IMR-90 (cell line): ENCODE measurements at places on chromosomes 12 and 14. TPM values are rescaled to one million over a fixed set of nuclear protein-coding genes. Genes with fewer than 3 reads are reported as not detected.

- H3K27ac ChIP-seq: no peak overlapping the region
- no peaks in the 10 kb centered on the region for H3K4me1 ChIP-seq
- peaks cover 6% of the 10 kb centered on the region for H3K27me3 ChIP-seq
- H3K36me3 ChIP-seq: no peaks in the 10 kb centered on the region
- H3K4me3 ChIP-seq: no peak overlapping the region
- DNase-seq: no peak
Measured at GRCh38 chr12:107362960-107363359, 269.6 kb upstream of the CRY1 start.

DNA sequence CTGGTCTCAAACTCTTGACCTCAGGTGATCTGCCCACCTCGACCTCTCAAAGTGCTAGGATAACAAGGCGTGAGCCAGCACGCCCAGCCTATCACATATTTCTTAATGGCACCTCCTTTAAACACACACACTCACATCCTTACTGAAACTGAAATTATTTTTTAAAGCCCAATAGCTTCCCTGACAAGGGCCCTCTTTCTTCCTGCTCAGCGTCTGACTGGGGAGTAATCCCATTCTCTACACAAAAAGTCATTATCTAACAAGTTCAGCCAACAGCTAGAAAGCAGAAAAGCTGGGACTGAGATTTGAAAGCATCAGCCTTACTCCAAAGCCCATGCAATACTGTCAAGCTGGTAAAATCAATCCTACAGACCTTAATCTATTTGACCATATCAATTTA is 10.0 kb upstream of the AICDA start:
- no peaks in the 10 kb centered on the region for H3K4me1 ChIP-seq
- no peak for DNase-seq
- H3K4me3 ChIP-seq: no peak overlapping the region
- H3K27ac ChIP-seq: no peak overlapping the region

DNA sequence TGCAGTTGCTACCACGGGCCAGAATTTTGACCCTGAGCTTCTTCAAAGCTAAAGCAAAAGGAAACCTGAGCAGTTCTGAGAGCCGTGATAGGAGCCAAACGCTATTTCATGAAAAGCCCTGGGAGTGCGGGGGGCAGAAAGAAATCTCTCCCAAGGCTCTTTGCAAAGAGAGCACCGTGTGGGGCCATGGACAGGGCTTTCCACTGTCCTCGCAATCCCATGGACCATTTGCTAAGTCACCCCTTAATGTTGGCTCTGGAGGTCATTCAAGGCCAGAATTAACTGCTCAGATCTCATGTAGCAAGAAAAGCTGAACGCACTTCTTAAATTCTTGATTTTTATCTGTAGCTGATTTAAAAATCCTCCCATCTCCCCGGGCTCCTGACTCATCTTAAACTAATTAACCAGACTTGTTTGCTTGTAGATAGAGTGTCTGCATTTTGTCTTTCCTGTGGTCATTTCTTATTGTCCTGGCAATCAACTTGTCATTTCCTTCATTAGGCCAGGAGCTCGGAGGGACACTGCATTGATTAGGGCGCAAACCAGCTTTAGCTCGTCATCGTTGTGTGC is 24.8 kb downstream of the CLSTN3 start:
- H3K27me3 ChIP-seq: no peaks in the 10 kb centered on the region
- no peak overlapping the region for H3K27ac ChIP-seq
- no peaks in the 10 kb centered on the region for H3K4me1 ChIP-seq
- H3K36me3 ChIP-seq: peaks cover 29% of the 10 kb centered on the region
- no peak overlapping the region for H3K4me3 ChIP-seq
- no peak for DNase-seq

GRCh38 chr14:51849097-51849496 is 11.3 kb upstream of the GNG2 start:
- H3K4me3 ChIP-seq: no peak overlapping the region
- H3K36me3 ChIP-seq: no peaks in the 10 kb centered on the region
- H3K27me3 ChIP-seq: no peaks in the 10 kb centered on the region
- H3K4me1 ChIP-seq: peaks cover 9% of the 10 kb centered on the region
- DNase-seq: peak; percentile 51
- H3K27ac ChIP-seq: no peak overlapping the region

DNA sequence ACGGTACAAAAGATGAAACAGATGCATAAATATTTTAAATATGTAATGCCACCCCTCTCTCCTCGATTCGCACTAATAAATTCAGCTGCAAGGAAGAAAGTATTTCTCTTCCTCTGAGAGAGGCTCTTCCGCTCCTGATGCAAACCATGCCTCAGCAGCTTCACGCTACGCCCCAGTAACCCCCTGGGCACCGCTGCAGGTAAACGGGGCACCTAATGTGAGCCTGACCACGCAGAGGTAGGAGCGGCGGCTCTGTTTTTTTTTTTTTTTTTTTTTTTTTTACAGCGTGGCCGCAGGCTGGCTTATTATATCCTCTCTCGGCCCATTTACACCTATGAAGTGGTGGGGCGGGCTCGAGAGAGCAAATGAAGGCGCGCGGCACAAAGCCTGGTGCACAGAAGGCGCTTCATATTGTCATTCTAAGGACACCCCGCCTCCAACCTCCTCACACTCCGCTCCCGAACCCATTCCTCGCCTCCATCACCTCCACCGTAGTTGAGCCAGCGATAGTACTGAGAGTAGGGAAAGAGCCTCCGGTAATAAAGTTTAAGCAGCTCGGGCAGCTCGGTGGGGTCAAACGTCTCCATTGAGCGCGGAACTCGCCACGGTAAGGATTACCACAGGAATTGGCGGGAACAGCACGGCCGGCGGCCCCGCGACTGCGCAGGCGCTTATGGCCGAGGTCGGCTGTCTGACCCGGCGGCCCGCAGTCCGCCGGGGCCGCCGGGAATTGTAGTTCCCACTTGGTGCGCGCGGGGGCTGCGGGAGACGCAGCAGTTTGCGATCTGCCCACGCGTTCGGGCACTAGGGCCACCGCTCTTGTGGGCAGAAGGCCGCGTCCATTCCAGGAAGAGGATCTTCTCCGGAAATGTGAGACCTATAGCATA is at the start of gene PRIM1:
Gene PRIM1, minus strand, starts transcription at position 612 of the 887 bp plus-strand sequence. Its CDS starts 25 bp downstream, at position 587.
- H3K4me3 ChIP-seq: peak within 1 kb of the TSS; percentile 82
- no peaks in the 10 kb centered on the region for H3K36me3 ChIP-seq

DNA sequence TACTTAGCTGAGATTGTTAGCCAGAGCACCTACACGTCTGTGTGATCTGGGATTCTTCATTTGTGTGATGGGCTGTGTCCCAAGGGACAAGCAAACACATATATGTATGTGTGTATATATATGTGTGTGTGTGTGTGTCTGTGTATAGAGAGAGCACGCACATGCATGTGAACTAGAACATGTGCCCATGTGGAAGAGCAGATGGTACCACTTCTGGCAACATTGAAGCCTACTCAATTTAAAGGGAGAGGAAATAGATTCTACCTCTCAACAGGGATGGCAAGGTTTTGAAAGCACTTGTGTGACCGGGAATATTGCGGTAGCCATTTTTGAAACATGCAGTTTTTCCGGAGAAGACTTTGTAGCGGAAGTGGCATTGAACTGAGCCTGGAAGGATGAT is 1.4 kb downstream of the TOMM20L start:
- H3K4me1 ChIP-seq: peaks cover 2% of the 10 kb centered on the region; the same call in 1 of the 2 replicates
- H3K36me3 ChIP-seq: no peaks in the 10 kb centered on the region
- no peak overlapping the region for H3K27ac ChIP-seq
- no peak for DNase-seq

DNA sequence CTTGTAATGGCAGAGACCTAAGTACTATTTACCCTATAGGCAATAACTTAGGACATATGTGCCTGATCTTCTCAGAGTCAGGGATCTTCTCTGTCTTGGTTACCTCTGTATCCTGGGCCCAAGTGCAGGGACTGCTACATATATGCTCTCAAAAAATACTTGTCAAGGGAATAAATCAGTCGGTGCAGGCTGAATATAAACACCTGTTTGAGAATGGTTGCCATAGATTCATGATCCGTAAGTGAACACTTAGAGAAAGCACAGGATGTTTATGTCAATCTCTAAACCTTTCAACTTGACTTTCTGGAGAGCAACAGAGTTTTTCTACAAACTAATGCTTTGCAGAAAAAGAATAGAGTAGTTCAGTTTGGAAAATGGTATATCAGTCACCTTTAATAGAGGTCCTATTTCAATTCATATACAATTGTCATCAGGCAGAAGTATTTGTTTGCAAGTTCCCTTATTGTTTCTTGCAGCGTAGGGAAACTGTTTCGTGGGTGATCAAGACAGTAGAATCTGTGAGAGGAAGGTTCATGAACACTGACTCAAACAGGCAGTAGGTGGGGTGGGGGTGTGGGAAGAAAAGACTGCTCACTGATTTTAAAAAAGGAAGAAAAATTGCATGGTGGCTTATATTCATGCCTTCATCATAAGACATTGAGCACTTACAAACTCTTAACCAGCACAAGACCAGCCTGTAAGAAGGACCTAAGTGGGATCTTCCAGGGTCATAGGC is 6.0 kb upstream of the UBE2N start:
- no peak overlapping the region for H3K4me3 ChIP-seq
- H3K27me3 ChIP-seq: no peaks in the 10 kb centered on the region

GRCh38 chr12:122538496-122538895 is 11.4 kb downstream of the KNTC1 start:
- peaks cover 13% of the 10 kb centered on the region for H3K36me3 ChIP-seq
- DNase-seq: no peak
- H3K4me3 ChIP-seq: no peak overlapping the region
- H3K4me1 ChIP-seq: no peaks in the 10 kb centered on the region
- no peak overlapping the region for H3K27ac ChIP-seq
- no peaks in the 10 kb centered on the region for H3K27me3 ChIP-seq

DNA sequence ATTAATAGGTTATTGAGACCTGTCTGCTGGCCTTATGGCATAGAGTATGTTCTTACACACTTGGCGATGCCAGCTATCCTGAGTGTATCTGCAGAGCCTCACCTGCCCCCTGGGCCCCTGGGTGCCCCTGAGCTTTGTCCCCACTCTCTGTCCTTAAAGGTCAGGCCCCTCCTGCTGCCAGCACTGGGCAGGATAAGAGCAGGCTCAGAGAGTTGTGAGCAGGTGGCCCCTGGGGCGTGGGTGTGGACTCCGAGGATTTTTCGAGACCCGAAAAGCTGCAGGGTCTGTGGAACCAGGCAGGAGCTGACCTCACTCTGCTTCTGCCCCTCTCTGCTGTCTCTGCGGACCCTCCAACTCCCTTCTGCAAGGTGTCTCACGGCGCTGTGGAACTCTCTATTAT is 8.2 kb downstream of the HIP1R start:
- H3K27ac ChIP-seq: no peak overlapping the region
- H3K4me3 ChIP-seq: no peak overlapping the region

DNA sequence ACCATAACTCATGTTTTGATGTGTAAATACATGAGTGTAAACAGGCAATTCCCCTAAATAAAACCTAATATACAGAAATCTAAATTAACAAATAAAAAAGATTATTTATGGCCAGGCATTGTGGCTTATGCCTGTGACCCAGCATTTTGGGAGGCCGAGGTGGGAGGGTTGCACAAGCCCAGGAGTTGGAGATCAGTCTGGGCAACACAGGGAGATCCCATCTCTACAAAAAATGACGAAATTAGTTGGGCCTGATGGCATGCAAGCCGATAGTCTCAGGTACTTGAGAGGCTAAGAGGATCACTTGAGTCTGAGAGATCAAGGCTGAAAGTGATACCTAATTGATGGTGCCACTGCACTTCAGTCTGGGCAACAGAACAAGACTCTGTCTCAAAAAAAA is 48.7 kb downstream of the BCAT1 start:
- no peak for DNase-seq
- H3K27ac ChIP-seq: no peak overlapping the region
- H3K36me3 ChIP-seq: no peaks in the 10 kb centered on the region
- H3K4me3 ChIP-seq: no peak overlapping the region
- no peaks in the 10 kb centered on the region for H3K27me3 ChIP-seq
- peaks cover 24% of the 10 kb centered on the region for H3K4me1 ChIP-seq

- peak; percentile 91 for DNase-seq
- no peak overlapping the region for H3K4me3 ChIP-seq
- H3K36me3 ChIP-seq: no peaks in the 10 kb centered on the region
- H3K4me1 ChIP-seq: peaks cover 14% of the 10 kb centered on the region
- no peaks in the 10 kb centered on the region for H3K27me3 ChIP-seq
Measured at GRCh38 chr12:79407671-79408622, 282.8 kb downstream of the PAWR start.

- H3K27ac ChIP-seq: no peak overlapping the region
- no peaks in the 10 kb centered on the region; the same call in 1 of the 2 replicates for H3K4me1 ChIP-seq
- no peak for DNase-seq
- H3K36me3 ChIP-seq: no peaks in the 10 kb centered on the region
- H3K27me3 ChIP-seq: no peaks in the 10 kb centered on the region
Measured at GRCh38 chr14:32450919-32451675, 122.0 kb downstream of the AKAP6 start.

DNA sequence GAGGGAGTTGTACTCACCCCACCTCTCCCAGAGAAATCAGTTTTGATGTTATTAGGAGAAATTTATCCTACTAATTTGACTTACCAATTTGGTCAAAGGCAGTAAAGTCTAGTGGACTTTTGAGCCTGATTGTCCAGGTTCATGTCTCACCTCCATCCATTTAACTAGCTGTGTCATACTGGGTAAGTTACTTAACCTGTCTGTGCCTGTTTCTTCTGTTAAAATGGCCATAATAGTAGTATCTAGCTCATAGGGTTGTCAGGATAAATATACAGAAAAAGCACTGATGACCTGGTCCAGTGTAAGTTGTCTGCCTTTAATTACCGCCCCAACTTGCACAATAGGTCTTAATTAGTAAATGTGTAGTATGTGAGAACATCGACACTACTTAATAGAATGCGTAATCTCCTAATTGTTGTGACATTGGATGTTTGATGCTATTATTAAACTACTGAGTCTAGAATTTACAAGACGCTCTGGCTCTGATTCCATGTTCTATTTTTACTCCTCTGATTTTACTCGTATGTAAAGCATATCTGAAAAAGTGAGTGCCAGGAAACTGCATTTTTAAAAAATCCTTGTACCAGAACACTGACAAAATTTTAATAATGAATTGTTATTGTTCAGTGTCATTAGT is 1.5 kb downstream of the RAB21 start:
- peak overlapping the region; percentile 84 for H3K4me3 ChIP-seq
- peaks cover 4% of the 10 kb centered on the region; the same call in 1 of the 2 replicates for H3K27me3 ChIP-seq
- DNase-seq: no peak
- peaks cover 1% of the 10 kb centered on the region; the same call in 1 of the 2 replicates for H3K4me1 ChIP-seq
- peaks cover 8% of the 10 kb centered on the region for H3K36me3 ChIP-seq
- H3K27ac ChIP-seq: no peak overlapping the region

- H3K27ac ChIP-seq: peak overlapping the region; percentile 48; the same call in 1 of the 2 replicates
- H3K4me1 ChIP-seq: peaks cover 25% of the 10 kb centered on the region
- no peak overlapping the region for H3K4me3 ChIP-seq
- DNase-seq: no peak
- no peaks in the 10 kb centered on the region for H3K36me3 ChIP-seq
Measured at GRCh38 chr12:14950982-14951746, 10.2 kb downstream of the ARHGDIB start.

GRCh38 chr12:90977224-90977623 is 22.2 kb upstream of the CCER1 start:
- peak overlapping the region; percentile 15; the same call in 1 of the 2 replicates for H3K27ac ChIP-seq
- H3K4me3 ChIP-seq: no peak overlapping the region
- peak; percentile 38 for DNase-seq
- peaks cover 12% of the 10 kb centered on the region for H3K4me1 ChIP-seq
- no peaks in the 10 kb centered on the region for H3K36me3 ChIP-seq
- H3K27me3 ChIP-seq: no peaks in the 10 kb centered on the region

SMCO2 gene
- polyA plus RNA-seq: 0.19 and 0.33 TPM in 2 replicates

TRIM9 gene
- 0.09 and 0.24 TPM in 2 replicates for polyA plus RNA-seq

BRI3BP gene
- 2.5 and 2.8 TPM in 2 replicates for polyA plus RNA-seq

CLEC1B gene
- polyA plus RNA-seq: not detected in 2 replicates

MSI1 gene
- polyA plus RNA-seq: not detected in 2 replicates

AGAP2 gene
- 0.03 and 0.07 TPM in 2 replicates for polyA plus RNA-seq

IL22 gene
- not detected in 2 replicates for polyA plus RNA-seq

PUS1 gene
- polyA plus RNA-seq: 33.1 and 36.7 TPM in 2 replicates

GPR84 gene
- polyA plus RNA-seq: not detected in 2 replicates

KCNH3 gene
- polyA plus RNA-seq: 0.10 and 0.20 TPM in 2 replicates
